ENCODE measurements at places on chromosomes 7 and 10.
A peak's percentile ranks its signal among the peaks of the same experiment; 100 is the strongest.

DNA sequence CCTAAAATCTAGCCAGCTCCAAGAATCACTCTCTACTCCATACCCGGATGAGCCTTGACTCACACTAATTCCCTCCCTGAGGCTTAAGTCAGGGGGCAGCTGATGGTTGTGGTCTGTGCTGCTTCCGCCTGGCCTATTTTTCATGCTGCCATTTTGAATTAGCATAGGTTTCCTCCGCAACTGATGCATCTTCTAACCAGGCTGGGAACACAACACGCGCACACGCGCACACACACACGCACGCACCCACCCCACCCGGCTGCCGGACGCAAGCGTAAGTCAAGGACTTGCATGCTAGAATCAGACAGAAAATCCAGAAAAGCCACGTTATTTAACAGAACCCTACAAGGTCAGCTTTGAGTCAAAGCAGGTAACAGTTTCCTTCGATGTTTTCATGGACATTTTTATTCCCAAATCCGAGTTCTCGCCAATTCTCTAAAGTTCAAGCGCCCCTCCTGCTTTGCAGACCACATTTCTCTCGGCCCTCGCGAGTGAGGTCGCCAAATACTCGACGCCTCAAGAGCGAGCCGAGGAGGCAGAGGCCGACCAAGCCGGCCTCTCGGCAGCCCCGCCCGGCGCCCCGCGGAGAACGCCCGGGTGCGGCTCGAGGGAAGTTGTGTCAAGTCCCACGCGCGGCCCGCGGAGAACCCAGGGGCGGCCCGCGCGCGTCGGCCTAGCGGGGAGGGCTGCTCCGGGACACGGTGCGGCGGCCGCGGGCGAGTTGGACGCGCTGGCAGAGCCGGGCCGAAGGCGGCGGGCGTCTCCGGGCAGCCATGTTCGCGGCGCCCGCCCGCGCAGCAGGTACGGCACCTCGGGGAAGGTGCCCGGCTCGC, 961 bp downstream of the SCRN1 start:
- DNase-seq: peak; percentile 35

- no peak for DNase-seq
Observed at GRCh38 chr10:132141076-132141475, 45.7 kb upstream of the DPYSL4 start.

DNA sequence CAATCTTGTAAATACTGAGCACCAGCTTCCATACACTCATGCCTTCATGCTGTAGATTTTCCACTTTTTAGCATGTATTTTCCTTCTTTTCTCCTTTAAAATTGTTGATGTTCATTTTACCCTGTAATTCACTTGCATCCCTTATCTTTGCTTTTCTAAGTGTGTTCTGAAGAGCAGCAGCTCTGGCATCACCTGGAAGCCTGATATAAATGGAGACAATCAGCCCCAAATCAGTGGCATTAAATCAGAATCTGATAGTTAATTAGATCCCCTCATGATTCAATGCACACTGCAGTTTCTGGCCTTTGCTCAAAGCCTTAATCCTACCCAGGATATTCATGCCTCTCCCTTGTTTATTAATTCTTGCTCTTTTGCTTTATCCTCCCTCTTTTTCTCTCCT, 942.4 kb downstream of the XPNPEP1 start:
- DNase-seq: no peak

GRCh38 chr10:99551158-99551557, 18.4 kb downstream of the NKX2-3 start:
- DNase-seq: no peak

DNA sequence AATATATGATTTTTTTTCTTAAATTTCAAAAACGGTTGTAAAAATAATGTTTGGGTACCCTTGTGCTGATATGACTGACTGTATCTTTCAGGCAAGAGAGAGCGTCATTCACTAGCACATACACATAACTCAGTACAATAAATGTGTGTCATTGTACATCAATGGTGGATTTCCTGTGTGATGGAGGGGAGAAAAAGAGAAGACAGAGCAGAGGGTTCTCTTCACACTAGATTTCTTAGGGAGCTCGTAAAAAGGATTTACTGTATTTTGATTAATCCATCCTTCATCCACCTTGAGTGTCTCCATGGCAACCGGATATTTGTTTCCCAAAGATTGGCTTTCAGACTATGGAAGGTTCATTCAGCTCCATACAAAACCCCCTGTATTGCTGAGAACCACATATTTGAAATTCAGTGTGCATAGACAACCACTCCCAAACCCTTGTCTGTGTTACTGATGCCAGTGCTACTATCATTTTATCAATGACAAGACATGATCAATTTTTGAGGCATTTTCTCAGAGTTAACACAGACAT, 150.6 kb downstream of the AKR1D1 start:
- no peak for DNase-seq

DNA sequence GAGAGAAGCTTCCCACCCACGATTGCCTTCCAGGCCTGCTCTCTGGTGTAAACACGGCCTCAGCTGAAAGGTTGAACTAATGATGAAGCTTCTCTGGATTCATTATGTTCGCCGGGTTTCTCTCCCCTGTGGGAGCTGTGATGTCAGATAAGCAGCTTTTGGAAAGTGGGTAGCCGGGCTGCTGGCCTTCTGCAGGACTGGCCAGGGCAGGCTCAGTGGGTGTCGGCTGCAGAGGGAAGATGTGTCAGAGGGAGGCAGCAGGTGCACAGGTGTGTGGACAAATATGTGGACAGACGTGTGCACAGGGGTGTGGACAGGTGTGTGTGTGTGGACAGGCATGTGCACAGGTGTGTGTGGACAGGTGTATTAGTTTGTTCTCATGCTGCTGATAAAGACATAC, 28.5 kb upstream of the PSMG3 start:
- no peak for DNase-seq

GRCh38 chr7:107982918-107983389, 20.0 kb downstream of the LAMB1 start:
- no peak for DNase-seq

DNA sequence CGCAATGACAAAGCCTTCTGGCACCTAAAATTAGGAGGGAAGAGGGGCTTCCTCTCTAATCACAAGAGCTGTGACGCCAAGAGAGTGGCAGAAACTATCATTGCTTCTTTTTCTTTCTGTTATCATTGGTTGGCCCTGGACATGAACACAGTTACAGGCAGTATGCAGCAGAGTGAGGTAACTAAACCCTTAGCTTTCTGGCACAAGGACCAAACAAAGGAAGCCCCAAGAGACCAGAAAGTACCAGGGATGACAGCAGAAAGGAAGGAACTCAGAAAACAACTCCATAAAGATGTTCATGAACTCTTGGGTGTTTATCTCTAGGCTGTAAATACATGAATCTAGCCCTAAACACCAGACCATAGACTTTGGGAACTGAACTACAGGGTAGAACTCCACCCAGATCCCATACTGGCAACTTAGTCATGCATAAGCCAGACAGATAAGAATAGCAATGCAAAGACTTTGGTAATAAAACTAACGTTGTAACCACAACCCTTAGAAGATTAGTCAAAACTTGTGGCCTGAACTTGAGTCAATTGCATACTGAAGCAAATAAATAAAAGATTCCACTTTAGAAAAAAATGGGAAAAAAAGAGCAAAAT, 195.7 kb upstream of the PTN start:
- DNase-seq: no peak

- no peak for DNase-seq
Observed at GRCh38 chr10:109587366-109587765, 335.9 kb downstream of the XPNPEP1 start.

- no peak for DNase-seq
Observed at GRCh38 chr10:69240455-69240854, 20.3 kb downstream of the HKDC1 start.

DNA sequence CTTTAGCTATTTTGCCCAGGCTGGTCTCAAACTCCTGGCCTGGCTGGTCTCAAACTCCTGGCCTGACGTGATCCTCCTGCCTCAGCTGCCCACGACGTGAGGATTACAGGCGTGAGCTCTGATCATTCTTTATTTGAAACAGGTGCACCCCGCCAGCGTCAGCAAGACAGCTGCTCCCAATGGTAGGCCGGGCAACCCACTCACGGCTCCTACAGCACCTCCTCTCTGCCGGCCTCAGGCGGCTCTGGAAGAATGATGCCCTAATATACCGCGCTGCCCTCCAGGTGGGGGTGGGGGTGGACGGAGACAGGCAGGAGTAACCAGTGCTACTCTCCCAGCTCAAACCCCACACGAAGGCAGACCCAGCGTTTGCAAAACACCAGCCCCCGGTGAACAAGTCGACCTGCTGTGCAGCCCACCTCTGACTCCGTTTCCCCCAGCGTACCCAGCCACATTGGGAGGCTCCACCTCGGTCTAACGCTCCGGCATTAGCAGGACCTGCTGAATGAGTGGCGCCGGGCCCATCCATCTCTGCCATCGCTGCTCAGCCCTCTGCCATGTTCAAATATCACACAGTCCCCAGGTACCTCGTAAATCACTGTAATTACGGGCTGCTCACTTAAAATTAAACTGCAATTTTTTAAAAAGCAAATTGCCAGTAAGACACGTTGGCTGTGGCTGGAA, 148.6 kb downstream of the ELFN1 start:
- DNase-seq: no peak

DNA sequence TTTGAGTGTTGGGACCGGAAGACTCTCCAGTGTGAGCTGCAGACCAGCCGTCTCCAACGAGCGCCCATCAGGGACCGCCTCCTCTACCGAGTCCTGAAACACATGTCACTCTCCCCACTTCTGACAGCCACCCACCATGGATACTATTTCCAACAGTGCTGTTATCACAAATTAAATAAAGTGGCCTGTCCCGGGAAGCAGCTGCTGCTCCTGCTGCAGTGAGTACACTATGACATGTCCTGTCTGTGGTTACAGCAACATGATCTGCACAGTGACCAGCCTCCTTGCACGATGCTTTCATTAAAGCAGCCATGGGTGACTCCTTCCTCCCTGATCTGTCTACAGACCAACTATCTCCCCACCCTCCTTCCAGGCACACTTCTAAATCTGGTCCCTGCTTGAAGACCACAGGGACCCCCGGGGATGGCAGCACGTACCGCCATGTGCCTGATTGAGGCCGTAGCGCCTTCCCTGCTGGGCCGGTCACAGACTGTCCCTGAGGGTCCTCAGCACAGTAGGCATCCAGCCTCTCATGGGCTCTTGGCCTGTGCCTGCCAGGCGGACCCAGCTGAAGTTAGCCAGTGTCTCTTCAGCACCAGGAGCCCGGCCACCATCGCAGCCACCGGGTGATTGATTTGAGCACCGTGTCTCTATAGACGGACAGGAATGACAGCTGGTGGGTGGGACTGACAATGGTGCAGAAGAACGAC, 58.8 kb downstream of the TCERG1L start:
- no peak for DNase-seq

- DNase-seq: no peak
Observed at GRCh38 chr10:124122211-124122610, 28.8 kb upstream of the CHST15 start.

GRCh38 chr7:144830024-144830785, 5.6 kb downstream of the TPK1 start:
- no peak for DNase-seq

DNA sequence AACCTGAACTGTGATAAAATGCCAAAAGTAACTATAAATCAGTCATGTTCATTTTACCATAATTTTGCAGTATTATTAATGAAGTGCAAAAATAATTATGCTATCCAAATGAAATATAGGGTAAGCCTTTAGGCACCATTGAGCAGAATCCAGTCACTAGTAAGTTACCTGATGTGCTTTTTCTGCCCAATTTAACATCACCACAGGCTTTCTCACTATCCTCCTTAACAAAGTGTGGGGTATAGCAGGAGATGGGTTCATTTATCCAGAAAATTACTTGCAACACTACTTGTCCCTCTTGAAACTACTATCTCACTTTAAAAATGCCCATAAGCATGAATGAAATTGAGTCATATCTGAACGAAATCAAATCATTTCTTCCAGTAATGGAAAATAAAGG, 211.0 kb downstream of the SEMA3A start:
- no peak for DNase-seq

DNA sequence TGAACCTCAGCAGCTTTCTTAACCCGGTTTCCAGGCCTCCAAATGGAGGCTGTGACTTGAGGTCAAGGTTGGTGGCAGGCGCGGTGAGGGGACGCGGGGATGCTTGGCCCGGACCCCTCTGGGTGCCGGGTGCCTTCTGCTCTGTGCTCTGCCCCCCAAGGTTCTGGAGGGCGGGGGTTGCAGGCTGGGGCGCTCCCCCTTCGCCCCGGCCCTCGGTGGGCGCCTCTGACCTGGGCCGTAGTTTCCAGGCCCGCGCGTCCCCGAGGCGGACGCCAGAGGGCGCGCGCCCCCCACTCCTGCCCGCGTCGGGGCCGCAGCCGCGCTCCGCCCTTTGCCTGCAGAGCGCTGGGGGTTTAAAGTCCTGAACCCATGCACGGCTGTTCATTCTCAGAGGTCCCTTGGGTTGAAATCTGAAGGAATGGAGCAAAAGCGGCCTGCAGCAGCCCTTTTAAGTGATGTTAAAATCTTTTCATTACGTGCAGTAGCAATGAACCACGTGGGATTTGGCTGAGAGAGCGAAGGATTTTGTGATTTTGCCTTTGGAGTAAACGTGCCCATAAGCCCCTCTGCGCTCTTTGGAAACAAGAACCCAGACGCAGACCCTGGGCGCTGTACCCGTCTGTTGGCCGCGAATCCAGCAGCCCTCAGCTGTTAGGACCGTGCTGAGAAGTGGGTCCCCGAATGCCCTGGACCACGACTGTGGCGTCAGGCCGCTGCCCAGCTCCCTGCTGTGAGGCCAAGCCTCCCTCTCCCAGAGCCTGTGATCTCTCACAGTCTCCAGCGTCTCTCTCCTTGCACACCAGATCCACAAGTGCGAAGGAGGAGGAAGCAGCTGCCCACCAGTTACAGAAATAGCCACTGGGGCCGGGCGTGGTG, 135.0 kb downstream of the ACTR3B start:
- no peak for DNase-seq

- DNase-seq: no peak
Observed at GRCh38 chr10:51700228-51700817, 928 bp upstream of the CSTF2T start.

DNA sequence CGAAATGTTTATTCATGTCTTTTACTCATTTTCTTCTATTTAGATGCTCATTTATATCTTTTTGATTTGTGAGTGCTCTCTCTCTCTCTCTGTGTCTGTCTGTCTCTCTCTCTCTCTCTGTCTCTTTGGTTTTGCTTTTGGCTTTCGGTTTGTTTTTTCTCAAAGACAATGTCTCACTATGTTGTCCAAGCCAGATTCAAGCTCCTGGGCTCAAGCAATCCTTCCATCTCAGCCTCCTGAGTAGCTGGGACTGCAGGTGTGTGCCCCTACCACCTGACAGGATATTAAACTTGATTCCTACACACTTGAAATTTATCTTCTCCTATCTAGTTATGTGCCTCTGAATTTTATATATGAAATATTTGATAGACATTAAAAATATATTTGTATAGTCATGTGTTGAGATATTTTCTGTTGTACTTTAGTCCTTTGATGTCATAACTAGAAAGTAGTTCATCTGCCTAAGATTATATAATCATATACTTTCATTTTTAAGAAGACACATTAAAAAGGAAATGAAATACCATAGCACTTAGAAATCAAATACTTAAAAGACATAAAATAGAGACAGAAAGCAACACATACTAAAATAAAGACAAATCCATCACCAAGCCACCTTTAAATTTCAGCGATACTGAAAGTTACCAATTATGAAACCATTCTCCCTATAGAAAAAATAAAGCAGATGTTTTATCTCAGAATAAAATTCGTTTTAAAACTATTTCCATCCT, 68.1 kb upstream of the SFMBT2 start:
- DNase-seq: no peak

- DNase-seq: no peak
Observed at GRCh38 chr10:3570855-3571266, 214.1 kb downstream of the KLF6 start.
